ENCODE measurements at places on chromosomes 2 and 18. TPM values are rescaled to one million over a fixed set of nuclear protein-coding genes. Genes with fewer than 3 reads are reported as not detected.

DNA sequence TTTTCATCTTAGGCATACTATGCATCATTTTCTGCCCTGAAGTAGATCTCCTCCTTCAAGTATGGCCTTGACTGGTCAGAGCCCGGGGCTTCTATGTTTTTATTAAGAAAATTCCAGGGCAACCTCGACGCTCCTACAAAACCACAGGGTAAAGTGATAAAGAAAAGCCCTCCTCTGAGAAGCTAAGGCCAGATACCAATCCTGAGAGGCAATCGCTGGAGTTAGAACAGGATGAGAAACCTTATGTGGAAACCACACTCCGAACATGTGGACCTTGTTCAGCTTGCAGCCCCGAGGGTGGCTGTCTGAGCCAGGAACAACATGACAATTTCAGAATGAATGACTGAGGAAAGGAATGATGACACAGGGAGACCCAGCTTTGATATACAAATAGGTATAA is 35.6 kb downstream of the RMC1 start:
- H3K27me3 ChIP-seq: no peaks in the 10 kb centered on the region
- H3K27ac ChIP-seq: no peak overlapping the region
- peaks cover 63% of the 10 kb centered on the region for H3K36me3 ChIP-seq
- no peak for DNase-seq

Gene MAP3K19
- total RNA-seq: not detected

Gene SULT1C4
- not detected for total RNA-seq

DNA sequence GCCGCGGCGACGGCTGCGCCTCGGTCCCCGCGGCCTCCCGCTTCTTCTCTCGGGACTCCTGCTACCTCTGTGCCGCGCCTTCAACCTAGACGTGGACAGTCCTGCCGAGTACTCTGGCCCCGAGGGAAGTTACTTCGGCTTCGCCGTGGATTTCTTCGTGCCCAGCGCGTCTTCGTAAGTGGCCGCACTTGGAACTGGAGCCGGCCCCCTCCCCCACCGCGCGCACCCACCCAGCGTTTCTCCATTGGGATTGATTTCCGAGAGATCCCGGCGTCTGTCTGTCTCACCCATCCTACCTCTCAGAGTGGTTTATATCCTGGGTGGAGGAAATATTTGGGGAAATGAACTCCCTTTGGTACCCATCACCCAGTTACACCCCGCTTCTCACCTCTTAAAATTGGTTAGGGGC is 498 bp downstream of the ITGAV start:
- no peaks in the 10 kb centered on the region for H3K36me3 ChIP-seq
- no peak for DNase-seq
- H3K4me3 ChIP-seq: peak overlapping the region; percentile 90
- peaks cover 15% of the 10 kb centered on the region for H3K4me1 ChIP-seq
- no peaks in the 10 kb centered on the region for H3K27me3 ChIP-seq

GRCh38 chr2:170462433-170463205 is 252.5 kb upstream of the SP5 start:
- no peak overlapping the region for H3K27ac ChIP-seq
- H3K36me3 ChIP-seq: no peaks in the 10 kb centered on the region
- H3K27me3 ChIP-seq: no peaks in the 10 kb centered on the region
- no peak for DNase-seq

DNA sequence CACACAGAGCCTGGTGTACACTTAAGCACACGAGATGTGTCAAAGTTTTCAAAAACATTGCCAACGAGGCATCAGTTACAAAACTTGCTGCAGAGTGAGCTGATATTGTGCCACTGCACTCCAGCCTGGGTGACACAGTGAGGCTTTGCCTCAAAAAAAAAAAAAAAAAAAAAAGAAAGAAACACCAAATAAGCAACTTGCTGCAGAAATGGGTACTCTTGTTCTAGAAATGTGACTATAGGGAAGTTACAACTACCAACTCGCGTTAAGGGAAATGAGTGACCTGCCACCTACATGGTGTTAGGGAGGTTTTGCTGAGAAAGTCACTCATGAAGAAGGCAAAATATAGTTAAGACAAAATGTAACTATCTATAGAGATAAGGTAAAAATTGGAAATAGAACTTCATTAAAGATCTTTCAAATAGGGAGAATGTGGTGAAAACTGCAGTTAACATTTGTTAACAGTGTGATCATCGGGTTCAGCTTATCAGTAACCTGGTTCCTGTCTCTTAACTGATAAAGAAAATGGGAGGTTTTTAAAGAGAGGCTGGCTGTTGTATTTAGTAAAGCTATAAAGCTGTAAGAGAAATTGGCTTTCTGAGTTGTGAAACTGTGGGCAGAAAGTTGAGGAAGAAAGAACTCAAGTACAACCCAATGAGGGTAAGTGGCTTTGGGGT is at the start of gene IL1RL1:
IL1RL1 (plus strand) TSS at position 600 of the 677 bp plus-strand sequence. CDS start 26,702 bp downstream, outside the sequence.
- H3K4me1 ChIP-seq: no peaks in the 10 kb centered on the region
- H3K36me3 ChIP-seq: no peaks in the 10 kb centered on the region
- no peaks in the 10 kb centered on the region for H3K27me3 ChIP-seq
- H3K4me3 ChIP-seq: no peak within 1 kb of the TSS

GRCh38 chr2:204909791-204910190 is 364.5 kb downstream of the PARD3B start:
- no peak for DNase-seq
- H3K4me1 ChIP-seq: no peaks in the 10 kb centered on the region
- no peaks in the 10 kb centered on the region for H3K27me3 ChIP-seq
- H3K4me3 ChIP-seq: no peak overlapping the region
- H3K27ac ChIP-seq: no peak overlapping the region

GRCh38 chr2:137689549-137689948 is 274.7 kb upstream of the HNMT start:
- no peaks in the 10 kb centered on the region for H3K36me3 ChIP-seq
- H3K27ac ChIP-seq: no peak overlapping the region
- no peaks in the 10 kb centered on the region for H3K4me1 ChIP-seq
- H3K4me3 ChIP-seq: no peak overlapping the region
- no peak for DNase-seq

Gene DES
- total RNA-seq: not detected

GRCh38 chr2:156538083-156538504 is 101.9 kb downstream of the GPD2 start:
- H3K27me3 ChIP-seq: no peaks in the 10 kb centered on the region
- H3K4me3 ChIP-seq: no peak overlapping the region
- no peak for DNase-seq
- no peaks in the 10 kb centered on the region for H3K36me3 ChIP-seq

DNA sequence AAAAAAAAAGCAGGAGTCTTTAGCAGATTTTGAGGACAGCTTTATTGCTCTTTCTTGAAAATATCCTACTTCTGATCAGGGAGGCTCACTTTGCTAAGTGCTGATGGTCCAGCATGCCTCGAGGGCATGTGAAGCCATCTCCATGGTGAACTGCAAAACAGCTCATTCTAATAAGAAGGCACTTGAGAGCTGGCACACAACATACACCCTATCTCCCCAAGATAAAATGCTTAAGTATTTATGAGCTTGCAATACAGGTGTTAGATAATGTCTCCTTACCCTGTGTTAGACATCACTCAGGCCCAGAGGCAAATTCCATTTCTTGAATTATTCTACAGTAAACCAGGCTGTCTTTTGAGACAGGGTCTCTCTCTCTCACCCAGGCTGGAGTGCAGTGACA is 2.7 kb downstream of the ENOSF1 start:
- H3K4me1 ChIP-seq: peaks cover 14% of the 10 kb centered on the region
- DNase-seq: no peak
- no peak overlapping the region for H3K4me3 ChIP-seq
- no peak overlapping the region for H3K27ac ChIP-seq
- no peaks in the 10 kb centered on the region for H3K36me3 ChIP-seq

Gene ILKAP
- 61.9 TPM for total RNA-seq

Gene SCYGR4
- total RNA-seq: not detected

- H3K36me3 ChIP-seq: no peaks in the 10 kb centered on the region
- H3K4me1 ChIP-seq: no peaks in the 10 kb centered on the region
- no peak for DNase-seq
- no peak overlapping the region for H3K4me3 ChIP-seq
Observed at GRCh38 chr2:205684871-205685313, 2.6 kb downstream of the NRP2 start.

GRCh38 chr2:209790066-209790728 is 18.6 kb downstream of the UNC80 start:
- no peak for DNase-seq
- H3K4me3 ChIP-seq: peak overlapping the region; percentile 35

Gene CFAP210
- total RNA-seq: not detected

GRCh38 chr2:231663458-231664212 is 44.7 kb upstream of the PTMA start:
- no peaks in the 10 kb centered on the region for H3K36me3 ChIP-seq
- no peak overlapping the region for H3K4me3 ChIP-seq
- no peak for DNase-seq
- no peaks in the 10 kb centered on the region for H3K27me3 ChIP-seq

All from CD8-positive, alpha-beta memory T cell (primary cell).